Bone marrow (tissue), 2 donors: ENCODE measurements at places on chromosomes 3 and 15.

DNA sequence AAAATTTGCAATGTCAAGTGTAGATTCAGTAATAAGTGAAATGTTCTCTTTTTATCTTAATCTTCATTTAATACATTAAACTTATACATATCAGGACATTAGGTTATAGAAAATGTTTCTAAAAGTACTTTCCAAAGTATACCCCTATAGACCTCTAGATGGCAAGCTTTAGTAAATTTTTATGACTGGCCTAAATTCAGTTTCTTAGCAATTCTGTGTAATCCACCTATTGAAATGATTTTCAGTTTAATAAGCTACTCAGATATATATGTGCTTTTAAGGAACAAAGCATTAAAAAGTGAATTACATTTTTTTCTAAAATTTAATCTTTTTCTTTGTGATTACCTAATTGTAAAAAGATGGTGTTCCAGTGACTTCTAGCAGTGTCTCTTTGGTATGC lies 342.2 kb downstream of the GBE1 start:
- DNase-seq, result no peak

GRCh38 chr3:137332297-137332696 lies 374.5 kb downstream of the IL20RB start:
- DNase-seq, result no peak

DNA sequence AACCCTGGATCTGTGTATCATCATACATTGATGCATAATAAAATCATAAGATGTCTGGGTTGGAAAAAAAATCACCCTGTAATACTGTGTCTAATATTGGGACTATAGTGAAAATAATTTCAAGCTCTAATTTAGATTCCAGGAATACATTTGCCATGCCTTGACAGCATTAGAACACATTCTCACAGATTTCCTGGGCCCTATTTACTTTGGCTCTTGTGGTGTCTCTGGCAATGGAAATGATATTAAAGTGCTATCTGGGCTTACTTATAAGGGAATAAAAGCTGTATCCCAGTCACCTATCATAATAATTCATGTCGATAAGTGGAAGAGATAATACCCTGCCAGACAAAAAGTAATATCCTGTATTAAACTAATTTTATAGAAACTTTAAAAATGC lies 472.0 kb downstream of the ZPLD1 start:
- DNase-seq, result no peak

- DNase-seq, result no peak
Measured at GRCh38 chr3:45765266-45765851, 31.0 kb downstream of the SLC6A20 start.

- DNase-seq, result no peak
Measured at GRCh38 chr3:139771331-139771730, 93.6 kb upstream of the NMNAT3 start.
